Stimulated activated CD4-positive, alpha-beta T cell treated with anti-CD3 and anti-CD28 coated beads, Interleukin-1b, Interleukin-23, amount 100 ng/mL, for 1 hour (primary cell): ENCODE measurements at places on chromosomes 7 and 10.

- DNase-seq, result no peak
Measured at GRCh38 chr7:83528925-83529423, 120.0 kb downstream of the SEMA3E start.

- no peak for DNase-seq
Measured at GRCh38 chr10:4073912-4074311, 288.9 kb upstream of the KLF6 start.

GRCh38 chr7:140922741-140923345 is 1.9 kb downstream of the BRAF start:
- no peak for DNase-seq

- no peak for DNase-seq
Measured at GRCh38 chr10:71964743-71965515, 734 bp downstream of the CHST3 start.

- no peak for DNase-seq
Measured at GRCh38 chr7:120190109-120190508, 82.9 kb upstream of the KCND2 start.
